ENCODE measurements at places on chromosomes 3 and 15. TPM values are rescaled to one million over a fixed set of nuclear protein-coding genes. Genes with fewer than 3 reads are reported as not detected.

DNA sequence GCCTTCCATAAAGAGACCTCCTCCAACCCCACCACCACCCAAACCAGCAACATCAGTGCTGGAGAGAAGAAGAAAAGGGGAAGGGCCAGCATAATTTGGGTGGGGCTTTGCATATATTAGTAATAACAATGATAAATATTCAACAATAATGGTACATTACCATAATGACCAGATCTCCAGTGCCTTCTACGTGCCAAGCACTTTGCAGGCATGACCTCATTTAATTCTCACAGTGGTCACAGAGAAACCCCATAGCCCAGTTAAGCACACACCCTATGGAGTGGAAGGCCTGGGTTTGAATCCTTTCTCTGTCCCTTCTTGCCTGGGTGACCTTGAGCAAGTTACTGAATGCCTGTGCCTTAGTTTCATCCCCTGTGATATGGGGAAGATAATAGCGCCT, 49.2 kb downstream of the CORO2B start:
- DNase-seq: no peak

The QTRT2 gene
- 54.5 TPM for total RNA-seq

- DNase-seq: peak; percentile 85
Measured at GRCh38 chr3:129211772-129212171, 28.1 kb upstream of the CNBP start.

The HHLA2 gene
- 0.18 TPM for total RNA-seq

The KLHL40 gene
- total RNA-seq: not detected

GRCh38 chr3:20041197-20041780, 1.0 kb downstream of the KAT2B start:
- DNase-seq: peak; percentile 76

Data from uterus (tissue), 4 donors.